ENCODE measurements at places on chromosomes 2 and 18.

GRCh38 chr2:183088061-183088460 lies 9.5 kb downstream of the DUSP19 start:
- no peaks in the 10 kb centered on the region for H3K27me3 ChIP-seq
- no peak for DNase-seq
- no peak overlapping the region for H3K4me3 ChIP-seq
- H3K4me1 ChIP-seq: no peaks in the 10 kb centered on the region
- no peak overlapping the region for H3K27ac ChIP-seq
- no peaks in the 10 kb centered on the region for H3K36me3 ChIP-seq

- no peak overlapping the region for H3K27ac ChIP-seq
- no peak overlapping the region for H3K4me3 ChIP-seq
- DNase-seq: no peak
- no peaks in the 10 kb centered on the region for H3K36me3 ChIP-seq
- no peaks in the 10 kb centered on the region for H3K27me3 ChIP-seq
These were observed 218.9 kb downstream of the BCL2 start for GRCh38 chr18:63100630-63101055.

GRCh38 chr18:31493941-31494340 lies 4.0 kb upstream of the DSG2 start:
- no peak overlapping the region for H3K4me3 ChIP-seq
- no peaks in the 10 kb centered on the region for H3K27me3 ChIP-seq
- no peak overlapping the region for H3K27ac ChIP-seq

DNA sequence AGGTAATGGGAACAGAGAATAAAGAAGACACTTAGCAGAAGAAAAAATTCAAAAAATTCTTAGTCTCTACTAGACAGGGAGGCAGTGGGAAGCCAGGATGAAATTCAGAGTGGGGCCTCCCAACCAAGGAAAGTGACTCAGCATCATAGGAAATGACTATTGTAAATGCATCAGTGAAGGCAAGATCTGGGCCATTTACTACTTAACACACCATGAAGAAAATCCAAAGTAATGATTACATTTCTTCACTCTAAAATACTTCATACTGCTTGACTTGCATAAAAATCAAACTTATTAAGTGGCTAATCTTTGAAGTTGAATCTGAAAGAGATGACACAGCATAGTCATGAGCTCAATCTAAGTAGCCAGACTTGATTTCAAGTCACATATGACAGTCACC lies 405.8 kb upstream of the SLC39A10 start:
- no peak overlapping the region for H3K4me3 ChIP-seq
- no peak for DNase-seq
- no peaks in the 10 kb centered on the region for H3K27me3 ChIP-seq

DNA sequence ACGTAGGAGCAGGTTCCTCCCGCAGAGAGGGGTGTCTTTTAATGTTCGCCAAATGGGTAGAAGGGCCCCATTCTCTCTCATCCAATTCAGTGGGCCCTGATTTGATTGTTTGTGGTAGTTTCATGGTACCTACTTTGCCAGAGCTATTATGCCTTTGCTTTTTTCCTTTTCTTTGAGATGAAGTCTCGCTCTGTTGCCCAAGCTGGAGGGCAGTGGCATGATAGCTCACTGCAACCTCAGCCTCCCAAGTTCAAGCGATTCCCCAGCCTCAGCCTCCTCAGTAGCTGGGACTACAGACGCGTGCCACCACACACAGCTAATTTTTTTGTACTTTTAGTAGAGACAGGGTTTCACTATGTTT lies 59.7 kb downstream of the DDX1 start:
- no peaks in the 10 kb centered on the region for H3K36me3 ChIP-seq
- no peaks in the 10 kb centered on the region for H3K4me1 ChIP-seq
- H3K4me3 ChIP-seq: no peak overlapping the region
- no peak overlapping the region for H3K27ac ChIP-seq

DNA sequence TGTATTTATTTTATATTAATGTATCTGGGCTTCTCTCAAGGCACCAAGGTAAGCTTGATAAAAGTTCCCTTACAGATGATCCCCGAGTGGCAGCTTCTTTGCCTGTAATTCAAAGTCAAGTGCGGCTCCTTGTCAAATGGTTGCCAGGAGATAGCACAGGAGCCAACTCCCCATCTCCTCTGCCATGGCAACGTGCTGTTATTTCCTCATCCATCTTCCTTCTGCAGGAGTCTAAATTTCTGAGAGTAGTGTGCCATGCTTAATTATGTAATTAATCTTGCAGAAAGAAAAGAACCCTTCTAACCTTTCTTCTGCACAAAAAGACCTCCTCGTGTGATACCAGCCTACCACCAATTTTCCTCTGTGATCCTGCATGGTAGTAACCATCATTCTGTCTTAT lies 46.2 kb upstream of the ACMSD start:
- H3K27me3 ChIP-seq: no peaks in the 10 kb centered on the region
- DNase-seq: no peak
- no peak overlapping the region for H3K27ac ChIP-seq

GRCh38 chr2:168320267-168320666 lies 72.9 kb upstream of the STK39 start:
- no peak overlapping the region for H3K4me3 ChIP-seq
- H3K27me3 ChIP-seq: no peaks in the 10 kb centered on the region
- no peaks in the 10 kb centered on the region for H3K36me3 ChIP-seq
- DNase-seq: no peak
- no peaks in the 10 kb centered on the region for H3K4me1 ChIP-seq
- no peak overlapping the region for H3K27ac ChIP-seq

DNA sequence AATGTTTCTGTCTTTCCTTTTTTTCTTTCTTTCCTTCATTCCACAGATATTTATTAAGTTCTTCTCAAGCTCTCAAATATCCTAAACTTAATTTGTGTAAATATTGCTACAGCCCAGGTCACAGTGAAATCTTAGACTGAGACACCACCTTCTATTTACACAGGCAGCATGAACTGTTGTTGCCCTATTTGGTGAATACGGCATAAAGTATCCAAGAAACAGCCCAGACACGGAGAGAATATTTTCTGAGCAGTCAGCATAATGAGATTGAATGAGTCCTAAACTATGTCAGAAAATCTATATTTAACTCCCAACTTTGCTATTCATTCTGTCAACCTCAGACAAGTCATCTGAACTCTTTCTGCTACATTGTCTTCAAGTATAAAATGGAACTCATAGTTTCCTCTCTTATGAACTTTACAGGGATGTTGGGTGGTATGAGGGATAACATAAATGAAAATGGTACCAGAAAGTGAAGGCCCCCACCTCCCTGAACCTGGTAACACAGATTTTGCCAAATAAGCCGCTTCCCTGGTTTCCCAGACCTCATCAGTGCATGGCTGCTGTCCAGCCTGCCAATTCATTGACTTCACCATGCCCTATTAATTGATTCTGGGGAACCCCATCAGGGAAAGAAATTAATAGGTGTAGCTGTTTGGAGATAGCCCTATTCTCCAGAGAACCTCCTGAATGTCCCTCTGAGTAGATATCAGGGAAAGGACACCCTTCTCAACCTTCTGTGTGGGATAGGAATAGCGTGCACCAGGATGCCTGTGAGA lies 235.9 kb downstream of the SETBP1 start:
- peaks cover 26% of the 10 kb centered on the region for H3K4me1 ChIP-seq
- no peak for DNase-seq
- peak overlapping the region; percentile 81 for H3K27ac ChIP-seq
- H3K4me3 ChIP-seq: no peak overlapping the region
- H3K27me3 ChIP-seq: no peaks in the 10 kb centered on the region

GRCh38 chr2:241280291-241280690 lies 35.2 kb downstream of the HDLBP start:
- peaks cover 5% of the 10 kb centered on the region for H3K36me3 ChIP-seq
- no peaks in the 10 kb centered on the region for H3K27me3 ChIP-seq
- no peak for DNase-seq
- no peaks in the 10 kb centered on the region for H3K4me1 ChIP-seq
- H3K4me3 ChIP-seq: no peak overlapping the region
- H3K27ac ChIP-seq: no peak overlapping the region

- H3K4me3 ChIP-seq: no peak overlapping the region
- no peaks in the 10 kb centered on the region for H3K36me3 ChIP-seq
- H3K27ac ChIP-seq: no peak overlapping the region
- H3K27me3 ChIP-seq: no peaks in the 10 kb centered on the region
- DNase-seq: no peak
These were observed 4.0 kb downstream of the YPEL5 start for GRCh38 chr2:30150786-30151185.

DNA sequence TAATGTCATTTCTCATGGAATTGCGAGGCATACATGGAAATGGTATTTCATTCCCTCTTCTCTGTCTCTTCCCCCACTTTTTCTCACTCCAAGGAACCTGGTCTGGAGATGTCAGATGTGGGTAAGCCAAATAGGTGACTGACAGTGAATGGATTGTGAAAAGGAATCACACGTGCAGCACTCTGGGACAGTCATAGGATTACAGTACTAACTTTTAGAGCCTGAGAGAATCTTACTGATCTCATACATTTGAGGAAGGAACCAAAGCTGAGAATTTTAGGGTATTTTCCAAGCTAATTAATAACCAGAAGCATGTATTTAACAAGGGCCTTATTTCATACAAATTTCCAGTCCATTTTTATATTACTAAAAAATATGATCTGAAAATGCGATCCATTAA lies 58.1 kb upstream of the ERBB4 start:
- no peaks in the 10 kb centered on the region for H3K4me1 ChIP-seq
- H3K4me3 ChIP-seq: no peak overlapping the region
- H3K27me3 ChIP-seq: no peaks in the 10 kb centered on the region
- no peak for DNase-seq

DNA sequence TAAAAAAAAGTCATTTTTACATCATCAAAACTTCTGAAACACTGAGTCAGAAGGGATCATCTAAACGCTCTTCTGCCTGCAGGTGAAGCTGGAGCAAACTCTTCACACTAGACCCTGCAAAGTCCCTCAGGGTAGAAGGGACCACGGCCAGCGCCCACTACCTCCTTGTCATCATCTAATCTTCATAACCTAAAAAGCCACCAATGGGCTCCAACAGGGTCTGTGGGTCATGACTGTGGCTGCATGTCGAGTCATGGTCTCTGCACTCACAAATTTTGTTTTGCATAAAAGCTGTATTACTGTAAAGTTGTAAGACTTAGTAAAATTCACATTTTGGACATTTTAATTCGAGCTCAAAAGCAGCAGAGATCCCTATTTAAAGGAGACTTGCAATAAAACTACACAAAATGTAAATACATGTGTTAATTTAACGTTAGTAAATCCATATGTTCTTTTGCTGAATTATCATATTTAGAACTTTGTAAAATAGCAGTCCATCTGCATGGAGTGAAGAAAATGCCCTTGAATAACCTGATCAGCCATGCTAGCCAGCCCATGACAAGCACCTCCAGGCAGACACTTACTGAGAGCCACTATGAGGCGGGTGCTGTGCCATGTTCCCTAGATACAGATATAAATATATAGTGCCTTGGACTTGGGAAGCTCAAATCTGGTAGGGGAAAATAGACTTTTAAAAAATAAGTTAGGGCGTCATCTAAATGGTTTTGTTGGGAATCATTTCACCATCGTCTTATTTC lies 437.2 kb upstream of the LYPD1 start:
- H3K36me3 ChIP-seq: no peaks in the 10 kb centered on the region
- no peak overlapping the region for H3K27ac ChIP-seq

DNA sequence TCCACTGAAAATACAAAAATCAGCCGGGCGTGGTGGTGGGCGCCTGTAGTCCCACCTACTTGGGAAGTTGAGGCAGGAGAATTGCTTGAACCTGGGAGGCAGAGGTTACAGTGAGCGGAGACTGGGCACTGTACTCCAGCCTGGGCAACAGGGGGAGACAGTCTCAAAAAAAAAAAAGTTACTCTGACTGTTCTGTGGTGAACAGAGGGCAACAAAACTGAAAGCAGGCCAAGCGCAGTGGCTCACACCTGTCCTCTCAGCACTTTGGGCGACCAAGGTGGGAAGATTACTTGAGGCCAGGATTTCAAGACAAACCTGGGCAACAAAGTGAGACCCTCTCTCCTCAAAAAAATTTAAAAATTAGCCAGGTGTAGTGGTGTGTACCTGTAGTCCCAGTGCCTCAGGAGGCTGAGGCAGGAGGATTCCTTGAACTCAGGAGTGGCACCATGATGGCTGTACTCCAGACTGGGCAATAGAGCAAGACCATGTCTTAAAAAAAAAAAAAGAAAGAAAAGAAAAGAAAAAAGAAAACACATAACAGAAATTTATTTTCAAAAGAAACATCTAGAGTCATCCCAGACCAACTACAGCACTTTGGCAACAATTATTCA lies 13.6 kb upstream of the RTN4 start:
- no peak for DNase-seq
- no peak overlapping the region for H3K27ac ChIP-seq

DNA sequence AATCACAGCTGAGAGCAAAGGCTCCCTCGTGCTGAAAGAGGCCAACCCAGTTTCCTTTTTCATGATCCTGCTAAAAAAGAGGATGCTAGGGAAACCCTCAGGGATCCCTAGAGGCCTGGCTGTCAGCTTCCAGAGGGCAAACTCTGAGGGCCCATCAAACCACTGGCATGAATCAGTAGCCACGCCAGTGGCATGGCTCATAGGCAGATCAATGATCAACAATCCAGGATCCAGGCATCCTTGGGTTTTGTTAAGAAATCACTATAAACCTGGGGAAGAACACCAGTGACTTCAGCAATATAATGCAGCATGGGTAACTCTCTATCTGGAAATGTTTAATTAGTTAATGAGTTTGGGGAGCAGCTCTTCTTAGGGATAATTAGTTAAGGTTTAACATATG lies 286.5 kb downstream of the C1D start:
- no peaks in the 10 kb centered on the region for H3K36me3 ChIP-seq
- H3K4me3 ChIP-seq: no peak overlapping the region
- no peaks in the 10 kb centered on the region for H3K4me1 ChIP-seq
- no peak overlapping the region for H3K27ac ChIP-seq

- no peak for DNase-seq
- no peaks in the 10 kb centered on the region for H3K36me3 ChIP-seq
- no peaks in the 10 kb centered on the region for H3K27me3 ChIP-seq
- H3K4me3 ChIP-seq: no peak overlapping the region
- no peaks in the 10 kb centered on the region for H3K4me1 ChIP-seq
- no peak overlapping the region for H3K27ac ChIP-seq
These were observed 173.9 kb upstream of the CDH2 start for GRCh38 chr18:28350821-28351220.

Measured in ascending aorta (tissue), 2 donors.